Pericardium fibroblast (primary cell): ENCODE measurements at places on chromosomes 6 and 20. TPM values are rescaled to one million over a fixed set of nuclear protein-coding genes. Genes with fewer than 3 reads are reported as not detected.

CLDN20 gene
- not detected in 2 replicates for total RNA-seq

LY6G6F gene
- total RNA-seq = not detected in 2 replicates

RFX6 gene
- total RNA-seq = not detected in 2 replicates

GABRR1 gene
- total RNA-seq = not detected in 2 replicates

EPB41L1 gene
- 16.5 and 28.2 TPM in 2 replicates for total RNA-seq
